Osteoblast (primary cell): ENCODE measurements at places on chromosomes 12 and 14. TPM values are rescaled to one million over a fixed set of nuclear protein-coding genes. Genes with fewer than 3 reads are reported as not detected.

Gene PRH2
- 0.36 TPM in 1 of 2 replicates, not detected in the other for total RNA-seq

Gene OR6C76
- total RNA-seq: not detected in 2 replicates

Gene CPNE6
- total RNA-seq: not detected in 2 replicates

Gene FGF6
- not detected in 2 replicates for total RNA-seq

Gene EML5
- total RNA-seq: under 0.01 TPM in 2 replicates

Gene GPRC5A
- total RNA-seq: 2.7 and 4.7 TPM in 2 replicates

Gene CLEC12A
- 0.29 and 0.72 TPM in 2 replicates for total RNA-seq

Gene OR6C6
- not detected in 2 replicates for total RNA-seq

Gene TC2N
- total RNA-seq: under 0.01 and 0.29 TPM in 2 replicates

Gene SSTR1
- total RNA-seq: under 0.01 TPM in 2 replicates

Gene ZCCHC8
- total RNA-seq: 18.9 and 22.8 TPM in 2 replicates

Gene LRIG3
- 85.0 and 96.1 TPM in 2 replicates for total RNA-seq

Gene MEG3
- 200 and 269 TPM in 2 replicates for total RNA-seq
